Dermis blood vessel endothelial cell (primary cell): ENCODE measurements at places on chromosomes 11 and 22. TPM values are rescaled to one million over a fixed set of nuclear protein-coding genes. Genes with fewer than 3 reads are reported as not detected.

CST6 gene
- 0.17 and 0.60 TPM in 2 replicates for total RNA-seq

NCAM1 gene
- 2.2 and 3.4 TPM in 2 replicates for total RNA-seq

NXPE2 gene
- total RNA-seq, result not detected in 2 replicates

CRYBB2 gene
- not detected in 2 replicates for total RNA-seq

GGT5 gene
- 4.9 and 27.8 TPM in 2 replicates for total RNA-seq

SLC22A25 gene
- total RNA-seq, result not detected in 2 replicates

KRTAP5-1 gene
- not detected in 2 replicates for total RNA-seq

CRYAB gene
- total RNA-seq, result 1.0 and 1.7 TPM in 2 replicates

SESN3 gene
- 95.6 and 113 TPM in 2 replicates for total RNA-seq

MS4A6E gene
- total RNA-seq, result not detected in 2 replicates
